Smooth muscle cell of trachea (primary cell): ENCODE measurements at places on chromosomes 11 and 22. TPM values are rescaled to one million over a fixed set of nuclear protein-coding genes. Genes with fewer than 3 reads are reported as not detected.

The LRRC56 gene
- 0.73 and 1.5 TPM in 2 replicates for total RNA-seq

The XKR3 gene
- under 0.01 and 0.15 TPM in 2 replicates for total RNA-seq

The CLDN5 gene
- 0.17 and 2.2 TPM in 2 replicates for total RNA-seq

The PRR33 gene
- total RNA-seq = not detected in 2 replicates

The GLB1L2 gene
- 0.15 TPM in 1 of 2 replicates, not detected in the other for total RNA-seq

The MMP1 gene
- 78.2 and 425 TPM in 2 replicates for total RNA-seq

The H19 gene
- 2.9 and 29.9 TPM in 2 replicates for total RNA-seq
